ENCODE measurements at places on chromosomes 13 and 19.
A peak's percentile ranks its signal among the peaks of the same experiment; 100 is the strongest.

DNA sequence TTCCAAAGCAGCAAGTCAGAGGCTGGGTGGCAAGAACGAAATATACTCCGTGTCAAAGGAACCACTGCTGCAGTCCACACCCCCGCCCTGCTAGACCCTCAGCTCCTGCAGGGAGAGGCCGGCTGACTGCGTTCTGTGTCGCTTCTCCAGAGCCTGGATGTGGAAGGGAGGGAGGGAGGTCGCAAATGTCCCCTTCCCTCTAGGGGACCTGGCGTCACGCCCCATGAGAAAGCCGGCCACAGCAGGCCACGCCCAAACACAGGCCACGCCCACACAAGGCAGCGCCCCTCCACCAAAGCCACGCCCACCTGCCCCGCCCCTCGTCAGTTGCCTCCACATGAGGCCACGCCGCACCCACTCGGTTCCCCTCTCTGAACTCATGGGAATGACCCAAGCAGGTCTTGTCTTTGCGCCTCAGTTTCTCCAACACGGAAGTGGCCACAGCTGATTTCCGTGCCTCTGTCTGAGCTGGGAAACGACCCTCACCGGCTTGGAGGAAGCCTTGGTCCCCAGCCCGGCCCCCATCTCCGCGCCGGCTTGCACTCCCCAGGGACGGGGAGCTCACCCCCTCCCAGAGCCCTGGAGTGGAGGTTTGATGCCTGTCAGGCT, 38.4 kb upstream of the TCF3 start:
- H3K4me3 ChIP-seq = no peak overlapping the region
- peak; percentile 23 for DNase-seq
- H3K27me3 ChIP-seq = peaks cover 45% of the 10 kb centered on the region
- peaks cover 5% of the 10 kb centered on the region for H3K4me1 ChIP-seq
- H3K36me3 ChIP-seq = peaks cover 4% of the 10 kb centered on the region
- no peak overlapping the region for H3K27ac ChIP-seq

GRCh38 chr13:111575719-111576118, 255.3 kb downstream of the TEX29 start:
- no peaks in the 10 kb centered on the region for H3K36me3 ChIP-seq
- no peak overlapping the region for H3K4me3 ChIP-seq
- no peaks in the 10 kb centered on the region for H3K27me3 ChIP-seq
- H3K27ac ChIP-seq = no peak overlapping the region
- no peak for DNase-seq

- H3K4me3 ChIP-seq = no peak overlapping the region
- H3K4me1 ChIP-seq = peaks cover 4% of the 10 kb centered on the region
- no peak for DNase-seq
Measured at GRCh38 chr19:57935731-57936130, 529 bp upstream of the ZNF418 start.

GRCh38 chr13:111845621-111846351, 221.2 kb upstream of the SOX1 start:
- DNase-seq = no peak
- no peaks in the 10 kb centered on the region for H3K4me1 ChIP-seq
- H3K4me3 ChIP-seq = no peak overlapping the region
- H3K27me3 ChIP-seq = peaks cover 12% of the 10 kb centered on the region
- no peak overlapping the region for H3K27ac ChIP-seq

- H3K27me3 ChIP-seq = peaks cover 6% of the 10 kb centered on the region
- H3K36me3 ChIP-seq = peaks cover 5% of the 10 kb centered on the region
- peaks cover 36% of the 10 kb centered on the region for H3K4me1 ChIP-seq
Measured at GRCh38 chr19:40091205-40092129, 724 bp upstream of the ZNF780A start.

- peaks cover 41% of the 10 kb centered on the region for H3K27me3 ChIP-seq
- no peak overlapping the region for H3K27ac ChIP-seq
- H3K36me3 ChIP-seq = no peaks in the 10 kb centered on the region
- no peak for DNase-seq
- H3K4me3 ChIP-seq = no peak overlapping the region
- no peaks in the 10 kb centered on the region for H3K4me1 ChIP-seq
Measured at GRCh38 chr13:93225610-93226009, 997 bp upstream of the GPC6 start.

- peaks cover 25% of the 10 kb centered on the region for H3K36me3 ChIP-seq
- H3K4me3 ChIP-seq = no peak overlapping the region
- no peak for DNase-seq
- peaks cover 17% of the 10 kb centered on the region for H3K4me1 ChIP-seq
- H3K27ac ChIP-seq = no peak overlapping the region
- peaks cover 74% of the 10 kb centered on the region for H3K27me3 ChIP-seq
Measured at GRCh38 chr19:53960187-53960586, 2.5 kb upstream of the CACNG8 start.

DNA sequence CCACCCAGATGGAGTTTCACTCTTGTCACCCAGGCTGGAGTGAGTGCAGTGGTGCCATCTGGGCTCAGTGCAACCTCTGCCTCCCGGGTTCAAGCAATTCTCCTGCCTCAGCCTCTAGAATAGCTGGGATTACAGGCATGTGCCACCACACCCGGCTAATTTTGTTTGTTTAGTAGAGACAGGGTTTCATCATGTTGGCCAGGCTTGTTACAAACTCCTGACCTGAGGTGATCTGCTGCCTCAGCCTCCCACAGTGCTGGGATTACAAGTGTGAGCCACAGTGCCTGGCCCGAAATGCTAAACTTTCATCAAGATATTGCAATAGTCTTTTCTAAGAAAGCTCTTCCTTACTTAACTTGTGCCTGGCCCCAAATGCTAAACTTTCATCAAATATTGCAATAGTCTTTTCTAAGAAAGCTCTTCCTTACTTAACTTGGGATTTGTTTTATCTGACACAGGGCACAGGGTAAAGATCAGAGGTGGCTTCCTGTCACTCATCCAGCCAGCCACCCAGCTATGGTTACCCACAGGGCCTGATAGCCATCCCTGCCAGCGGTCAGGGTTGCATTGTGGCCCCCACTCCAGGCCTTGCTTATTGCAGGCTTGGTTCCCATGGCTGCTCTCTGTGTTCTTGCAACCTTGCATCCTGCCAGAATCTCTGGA, 352.3 kb upstream of the TMTC4 start:
- no peaks in the 10 kb centered on the region for H3K36me3 ChIP-seq
- no peaks in the 10 kb centered on the region for H3K4me1 ChIP-seq
- peaks cover 29% of the 10 kb centered on the region for H3K27me3 ChIP-seq
- DNase-seq = no peak
- H3K27ac ChIP-seq = no peak overlapping the region

DNA sequence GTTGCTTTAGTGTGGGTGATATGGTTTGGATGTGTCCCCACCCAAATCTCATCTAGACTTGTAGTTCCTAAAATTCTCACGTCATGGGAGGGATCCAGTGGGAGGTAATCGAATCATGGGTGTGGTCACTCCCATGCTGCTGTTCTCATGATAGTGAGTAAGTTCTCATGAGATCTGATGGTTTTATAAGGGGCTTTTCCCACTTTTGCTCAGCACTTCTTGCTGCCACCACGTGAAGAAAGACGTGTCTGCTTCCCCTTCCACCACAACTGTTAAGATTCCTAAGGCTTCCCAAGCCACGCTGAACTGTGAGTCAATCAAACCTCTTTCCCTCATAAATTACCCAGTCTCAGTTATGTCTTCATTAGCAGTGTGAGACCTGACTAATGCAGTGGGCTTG, 26.0 kb downstream of the OR10H4 start:
- no peak for DNase-seq
- H3K4me3 ChIP-seq = no peak overlapping the region
- peaks cover 2% of the 10 kb centered on the region for H3K4me1 ChIP-seq
- H3K27me3 ChIP-seq = peaks cover 65% of the 10 kb centered on the region
- peaks cover 2% of the 10 kb centered on the region for H3K36me3 ChIP-seq
- no peak overlapping the region for H3K27ac ChIP-seq

GRCh38 chr13:24124789-24125476, 35.6 kb upstream of the SPATA13 start:
- no peaks in the 10 kb centered on the region for H3K36me3 ChIP-seq
- no peak overlapping the region for H3K27ac ChIP-seq
- H3K4me1 ChIP-seq = peaks cover 13% of the 10 kb centered on the region
- H3K27me3 ChIP-seq = peaks cover 66% of the 10 kb centered on the region
- H3K4me3 ChIP-seq = no peak overlapping the region

- peaks cover 60% of the 10 kb centered on the region for H3K4me1 ChIP-seq
- H3K27me3 ChIP-seq = no peaks in the 10 kb centered on the region
- DNase-seq = no peak
- H3K27ac ChIP-seq = peak overlapping the region; percentile 95
- no peaks in the 10 kb centered on the region for H3K36me3 ChIP-seq
Measured at GRCh38 chr13:29936051-29936813, 85.8 kb upstream of the UBL3 start.

GRCh38 chr13:102651892-102652291, 43.0 kb downstream of the METTL21C start:
- H3K36me3 ChIP-seq = peaks cover 4% of the 10 kb centered on the region
- H3K27ac ChIP-seq = peak overlapping the region; percentile 9
- peaks cover 3% of the 10 kb centered on the region for H3K4me1 ChIP-seq
- no peak for DNase-seq
- no peaks in the 10 kb centered on the region for H3K27me3 ChIP-seq
